ENCODE measurements at places on chromosomes 3 and 15.
A peak's percentile ranks its signal among the peaks of the same experiment; 100 is the strongest.

DNA sequence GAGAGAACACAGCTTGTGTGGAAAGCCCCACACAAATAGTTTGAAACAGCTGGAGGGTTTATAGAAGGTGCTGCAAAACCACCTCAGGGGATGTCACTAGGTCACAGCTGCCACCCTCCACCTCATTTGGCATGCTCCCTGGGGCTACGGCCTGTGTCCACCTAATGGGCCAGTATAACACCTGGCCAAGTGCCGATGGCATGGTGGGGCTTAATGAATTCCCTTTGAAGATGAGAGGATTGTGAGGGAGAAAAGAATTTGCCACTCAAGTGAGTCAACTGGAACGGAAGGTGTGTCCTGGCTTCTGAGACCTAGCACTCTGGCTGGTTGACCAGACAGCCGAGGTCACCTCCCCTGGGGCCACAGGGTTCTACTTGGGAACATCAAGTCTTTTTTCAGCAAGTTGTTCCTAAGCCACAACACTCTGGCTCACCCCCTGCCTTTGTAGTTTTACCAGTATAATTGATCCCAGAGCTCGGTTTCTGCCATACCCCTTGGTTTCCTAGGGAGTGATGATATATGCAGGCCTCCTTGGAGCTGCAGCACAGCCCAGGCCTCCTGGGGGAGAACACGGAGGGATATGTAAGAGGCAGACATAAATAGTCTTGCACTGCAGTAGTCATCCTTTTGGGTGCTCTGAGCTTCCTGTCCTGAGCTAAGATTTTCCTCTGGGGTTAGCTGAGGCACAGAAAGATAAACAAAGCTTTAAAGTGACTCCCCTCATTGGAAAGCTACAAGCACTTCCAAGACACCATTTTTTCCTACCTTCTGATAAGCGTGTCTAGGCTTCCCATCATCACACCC is 178.2 kb upstream of the LPP start:
- DNase-seq: no peak

GRCh38 chr3:42515391-42515916 is 13.0 kb downstream of the VIPR1 start:
- peak; percentile 38 for DNase-seq

- peak; percentile 22 for DNase-seq
These were observed at the start of gene PDE8A for GRCh38 chr15:84981711-84982300. TSS of gene PDE8A (plus strand) at chr15:84981856. CDS start at chr15:84982163, 307 bp downstream.

DNA sequence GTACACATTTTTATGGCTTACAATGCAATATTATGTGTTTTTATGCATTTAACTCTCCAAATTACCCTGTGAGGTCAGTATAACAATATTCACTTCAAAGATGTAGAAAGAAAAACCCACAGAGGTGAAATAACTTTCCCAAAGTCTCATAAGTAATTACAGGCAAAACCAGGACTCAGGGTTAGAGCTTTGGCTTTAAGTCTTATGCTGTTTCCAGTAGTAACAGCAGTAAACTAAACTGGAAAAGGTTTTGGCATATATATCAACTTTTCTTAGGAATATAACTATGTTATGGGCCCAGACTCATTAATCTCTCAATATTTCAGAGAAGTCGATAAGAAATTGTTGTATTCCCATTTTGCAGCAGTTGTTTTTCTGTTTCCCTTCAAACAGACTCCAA is 206.3 kb upstream of the KCNMB2 start:
- DNase-seq: no peak

GRCh38 chr3:38454884-38455638 is 1.4 kb downstream of the ACVR2B start:
- peak; percentile 51 for DNase-seq

DNA sequence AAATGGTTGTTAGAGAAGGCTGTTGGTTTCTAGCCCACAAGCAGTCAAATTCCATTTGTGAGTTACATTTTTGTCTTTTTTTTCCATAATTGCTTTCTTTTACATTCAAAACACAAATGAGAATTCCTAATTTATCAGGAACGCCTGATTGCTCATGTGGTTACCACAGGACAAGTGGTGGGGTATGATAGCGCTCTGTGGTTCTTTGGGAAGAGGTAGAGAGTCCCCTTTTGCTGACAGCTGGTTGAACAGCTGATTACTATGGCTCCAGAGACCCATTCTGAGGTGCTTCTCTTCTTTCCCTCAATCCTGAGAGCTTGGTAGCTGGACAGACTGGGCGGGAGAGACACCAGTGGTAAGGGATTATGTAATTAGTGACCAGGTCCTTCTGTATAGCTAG is 24.4 kb downstream of the CNOT10 start:
- DNase-seq: no peak

GRCh38 chr15:81516461-81516860 is 142.4 kb upstream of the TMC3 start:
- no peak for DNase-seq

- DNase-seq: no peak
These were observed 167.2 kb downstream of the POLR2M start for GRCh38 chr15:57873564-57874209.

DNA sequence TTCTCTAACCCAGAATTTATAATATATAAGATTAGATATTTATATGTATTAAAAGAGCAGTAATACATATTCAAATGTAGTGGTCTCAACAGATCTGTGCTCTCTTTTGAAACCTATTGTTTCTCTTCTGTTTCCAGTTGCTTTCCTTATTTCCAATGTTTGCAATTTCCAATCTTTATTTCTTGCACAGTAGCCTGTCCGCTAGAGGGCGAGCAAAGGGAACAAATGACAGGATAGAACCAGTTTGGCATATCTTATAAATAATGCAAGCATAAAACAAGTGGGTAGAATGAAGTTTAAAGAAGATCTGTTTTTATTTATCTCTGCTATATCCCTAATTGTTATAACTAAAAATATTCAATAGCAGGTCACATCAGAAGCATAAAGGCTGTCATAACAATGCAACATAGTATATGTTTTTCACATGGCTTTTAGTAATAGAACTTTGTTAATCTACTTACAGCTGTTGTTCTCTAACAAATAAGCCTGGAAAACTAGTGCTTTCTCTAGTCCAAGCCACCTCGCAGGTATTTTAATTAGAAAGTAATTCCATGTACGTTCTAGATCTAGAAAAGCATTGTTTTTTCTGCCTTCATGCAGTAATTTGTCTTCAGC is 15.1 kb upstream of the TCAIM start:
- DNase-seq: peak; percentile 25

Data from occipital lobe (tissue), 3 donors.